ENCODE measurements at places on chromosomes 6 and 20.

DNA sequence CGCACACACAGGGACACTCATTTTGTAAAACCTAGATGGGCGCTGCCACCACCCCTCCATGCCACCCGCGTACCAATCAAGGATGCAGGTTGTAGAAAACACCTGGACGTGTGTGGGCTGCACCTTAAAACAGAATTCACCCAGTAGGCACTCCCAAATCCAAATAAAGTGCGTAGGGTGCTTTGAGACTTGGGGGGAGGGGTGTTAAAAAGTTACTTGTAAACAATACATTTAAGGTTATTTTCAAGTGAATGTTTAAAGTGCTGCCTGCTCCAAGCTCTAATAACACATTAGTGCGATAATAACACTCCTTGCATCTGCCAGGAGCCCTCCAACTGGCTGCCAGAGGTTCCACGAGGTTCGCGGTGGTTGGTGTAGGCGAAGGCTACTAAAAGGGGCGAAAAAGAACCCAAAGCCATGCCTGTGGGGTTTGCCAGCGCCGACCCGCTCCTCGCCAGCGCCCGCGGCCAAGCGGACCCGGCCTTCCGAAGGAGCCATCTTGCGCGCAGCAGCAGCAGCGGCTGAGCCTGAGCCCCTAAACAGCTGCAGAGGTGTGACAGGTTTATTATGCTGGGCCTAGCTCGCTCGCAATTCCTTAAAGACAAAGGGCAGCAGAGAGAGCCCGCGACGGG is 11.5 kb downstream of the FOXC1 start:
- DNase-seq: no peak

GRCh38 chr20:63493563-63494020 is 5.3 kb downstream of the EEF1A2 start:
- DNase-seq: no peak

- no peak for DNase-seq
These were observed 52.3 kb upstream of the UTRN start for GRCh38 chr6:144232832-144233230.

GRCh38 chr6:6251555-6252280 is 68.7 kb downstream of the F13A1 start:
- no peak for DNase-seq

DNA sequence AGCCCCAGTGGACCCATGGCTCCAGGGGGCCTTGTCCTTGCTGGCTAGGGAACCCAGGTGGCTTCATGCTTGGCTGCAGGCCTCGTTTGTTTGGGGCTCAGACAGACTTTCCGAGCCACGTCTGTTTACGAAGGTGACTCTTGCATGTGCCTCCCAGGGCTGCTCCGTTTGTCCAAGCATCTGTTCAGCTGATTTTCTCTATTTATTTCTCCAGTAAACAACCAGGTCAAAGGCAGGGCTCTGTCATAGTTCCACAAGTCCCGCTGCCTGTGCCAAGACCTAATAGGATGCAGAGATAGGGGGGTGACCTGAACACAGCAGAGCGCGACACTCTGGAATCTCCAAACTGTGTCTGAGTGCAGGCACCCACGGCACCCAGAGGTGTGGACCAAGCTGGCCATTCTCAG is 12.8 kb upstream of the SPO11 start:
- DNase-seq: no peak

- DNase-seq: no peak
These were observed 247.8 kb downstream of the HAO1 start for GRCh38 chr20:7692478-7692877.

GRCh38 chr6:144335914-144336313 is 50.8 kb downstream of the UTRN start:
- DNase-seq: no peak

Measured in stimulated activated CD8-positive, alpha-beta memory T cell treated with anti-CD3 and anti-CD28 coated beads, Interleukin-12 subunit alpha, Interleukin-12 subunit beta, amount 100 ng/mL, for 4 hours (primary cell).